T-helper 1 cell (primary cell): ENCODE measurements at places on chromosomes 2 and 18.

DNA sequence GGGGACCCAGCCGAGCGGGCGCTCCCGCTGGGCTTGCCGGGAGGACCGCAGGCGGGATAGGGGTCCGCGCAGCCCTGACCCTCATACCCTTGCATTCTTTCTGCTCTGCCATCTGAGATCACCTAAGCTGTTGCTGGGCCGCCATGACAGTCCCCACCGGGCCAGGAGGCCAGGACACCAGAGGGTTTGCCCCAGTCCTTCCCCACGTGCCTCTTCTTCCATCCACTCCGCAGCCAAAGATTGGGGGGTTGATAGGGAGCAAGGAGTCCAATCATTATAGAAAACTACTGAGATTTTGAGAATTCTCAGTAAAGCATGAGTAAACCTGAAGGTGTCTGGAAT is 453 bp upstream of the GRB14 start:
- no peak for DNase-seq

- no peak for DNase-seq
These were observed 62.2 kb downstream of the OSBPL6 start for GRCh38 chr2:178256382-178257042.

GRCh38 chr2:174180165-174180724 is 68.1 kb downstream of the OLA1 start:
- no peak for DNase-seq

GRCh38 chr18:69978732-69979715 is 31.4 kb upstream of the CD226 start:
- DNase-seq = no peak

GRCh38 chr2:12288048-12288447 is 428.7 kb upstream of the TRIB2 start:
- no peak for DNase-seq

DNA sequence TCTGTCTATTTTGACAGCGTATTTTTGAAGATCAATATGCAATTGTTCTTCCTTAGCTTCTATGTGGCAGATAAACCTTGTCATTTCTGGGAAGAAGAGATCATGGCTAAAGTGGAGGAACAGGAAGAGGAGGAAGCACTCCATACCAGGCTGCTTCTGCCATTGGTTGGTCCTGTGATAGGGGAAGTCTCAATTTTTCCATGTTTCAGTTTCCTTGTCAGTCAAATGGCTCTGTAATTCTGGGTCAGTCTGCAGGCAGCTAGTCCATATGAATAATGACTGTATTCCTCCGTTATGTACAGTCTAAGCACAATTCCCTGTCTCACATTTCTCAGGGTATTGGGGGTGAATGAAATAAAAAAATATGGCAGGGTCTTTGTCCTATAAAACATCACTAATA is 277.6 kb upstream of the CXCR4 start:
- no peak for DNase-seq

GRCh38 chr18:79459946-79460480 is 64.3 kb downstream of the NFATC1 start:
- DNase-seq = no peak

DNA sequence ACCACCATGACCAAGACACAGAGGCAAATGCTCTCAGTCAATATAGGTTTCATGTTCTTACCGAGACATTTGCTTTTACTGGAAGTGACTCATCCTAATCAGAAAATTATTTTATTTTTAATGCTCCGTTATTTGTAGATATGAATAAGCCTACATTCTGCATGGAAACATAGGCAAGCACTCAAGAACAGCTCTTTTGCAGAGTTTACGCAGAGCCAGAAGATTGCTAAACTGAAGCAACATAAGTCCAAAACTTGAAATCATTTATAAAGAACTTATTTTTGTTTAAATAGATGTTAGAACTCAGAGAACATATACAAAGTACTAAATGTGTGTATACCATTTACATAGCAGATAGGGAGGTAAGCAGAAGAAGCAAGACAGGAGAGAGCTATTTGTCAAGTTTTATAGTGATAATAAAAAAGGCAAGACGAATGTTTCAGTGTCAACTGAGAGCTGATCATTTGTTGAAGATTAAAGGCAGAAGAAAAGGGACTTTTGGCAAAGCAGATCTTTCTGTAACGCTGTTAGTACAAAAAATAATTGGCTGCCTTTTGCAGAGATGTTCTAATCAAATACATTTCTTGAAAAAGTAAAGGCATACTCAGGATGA is 12.4 kb upstream of the PPP1R1C start:
- DNase-seq = no peak

GRCh38 chr2:209424781-209425470 is 1.1 kb downstream of the MAP2 start:
- no peak for DNase-seq

GRCh38 chr2:224971214-224971613 is 71.1 kb downstream of the DOCK10 start:
- no peak for DNase-seq

- no peak for DNase-seq
These were observed 334.1 kb downstream of the RIT2 start for GRCh38 chr18:42781298-42781815.

DNA sequence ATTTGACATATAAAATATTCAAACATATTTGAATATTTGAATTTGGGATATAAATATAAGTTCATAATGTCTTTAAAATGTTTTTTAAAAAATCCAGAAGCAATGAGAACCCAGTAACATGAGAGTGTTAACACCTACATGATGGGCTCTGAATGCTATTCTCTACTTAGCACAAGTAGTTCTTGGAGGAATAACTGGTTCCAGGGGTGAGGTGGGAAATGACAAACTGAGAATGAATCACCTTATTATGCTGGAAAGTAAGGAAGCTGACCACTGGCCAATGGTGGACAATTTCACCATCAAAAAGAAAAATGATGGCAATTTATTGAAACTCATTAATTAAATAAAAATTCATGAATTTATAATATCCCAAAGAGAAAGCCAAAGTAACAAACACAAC is 79.6 kb upstream of the NABP1 start:
- no peak for DNase-seq

DNA sequence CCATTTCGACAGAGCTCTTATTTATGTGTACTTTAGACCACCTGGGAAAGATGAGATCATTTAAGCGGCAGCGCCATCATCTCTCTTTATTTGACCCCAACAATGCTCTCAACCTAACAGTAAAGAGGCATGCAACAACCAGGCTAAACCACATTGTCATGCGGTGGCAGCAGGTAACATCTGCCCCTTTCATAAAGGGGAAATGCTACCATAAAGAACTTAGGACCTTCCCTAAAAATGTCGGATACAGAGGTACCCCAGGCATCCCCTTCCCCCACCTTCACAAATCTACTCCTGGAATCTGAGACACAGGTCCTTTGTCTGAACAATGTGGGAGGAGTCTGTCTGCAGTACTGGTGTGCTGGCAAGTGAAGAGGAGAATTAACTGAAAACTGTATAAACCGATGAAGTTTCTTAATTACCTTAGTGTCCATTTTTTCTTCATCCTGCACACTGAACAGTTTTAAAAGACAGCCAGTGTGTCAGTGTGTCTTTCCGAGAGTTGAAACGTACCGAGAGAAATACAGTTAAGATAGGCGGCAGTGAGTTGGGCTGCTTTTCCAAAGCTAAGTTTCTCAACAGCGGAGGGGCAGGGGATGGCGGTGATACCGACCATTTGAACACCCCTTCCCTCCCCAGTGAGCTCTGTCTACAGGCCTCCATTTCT is 1.9 kb downstream of the MEX3C start:
- peak; percentile 55 for DNase-seq

DNA sequence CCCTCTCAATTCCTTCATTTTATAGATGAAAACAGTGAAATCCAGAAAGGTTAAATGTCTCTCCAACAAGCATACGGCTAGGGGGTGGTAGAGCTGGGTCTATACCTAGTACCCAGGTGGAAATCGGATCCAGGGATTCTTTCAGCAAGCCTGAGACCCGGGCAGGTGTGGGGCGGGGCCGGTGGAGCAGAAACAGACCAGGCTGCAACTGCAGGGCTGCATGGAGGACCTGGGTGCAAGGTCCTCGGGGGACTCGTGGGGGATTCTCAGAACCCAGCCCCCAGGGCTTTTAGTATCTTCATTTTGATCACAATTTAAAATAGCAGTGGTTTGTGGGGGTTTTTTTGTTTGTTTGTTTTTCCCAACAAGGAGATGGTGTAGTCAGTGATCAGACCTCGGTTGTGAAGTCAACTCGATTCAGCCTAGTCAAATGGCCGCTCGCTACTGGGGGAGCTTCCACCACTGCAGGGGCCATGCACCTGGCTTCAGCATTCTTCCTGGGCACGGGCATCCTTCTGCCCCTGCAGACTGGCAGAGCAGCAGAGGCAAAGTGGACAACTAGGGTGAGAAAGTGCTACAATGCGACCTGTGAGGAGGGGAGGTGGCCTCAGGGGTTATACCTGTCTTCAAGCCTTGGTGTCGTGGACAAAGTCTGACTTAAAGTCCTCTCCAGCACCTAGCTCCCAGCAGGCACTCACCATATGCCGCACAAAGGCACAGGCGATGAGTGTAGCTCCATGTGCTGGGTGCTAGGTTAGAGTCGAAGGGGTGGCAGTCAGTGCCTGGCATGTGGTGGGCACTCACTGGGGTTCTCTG is 46.3 kb downstream of the GORASP2 start:
- DNase-seq = no peak

GRCh38 chr18:40867459-40867858 is 1087.6 kb upstream of the PIK3C3 start:
- no peak for DNase-seq

DNA sequence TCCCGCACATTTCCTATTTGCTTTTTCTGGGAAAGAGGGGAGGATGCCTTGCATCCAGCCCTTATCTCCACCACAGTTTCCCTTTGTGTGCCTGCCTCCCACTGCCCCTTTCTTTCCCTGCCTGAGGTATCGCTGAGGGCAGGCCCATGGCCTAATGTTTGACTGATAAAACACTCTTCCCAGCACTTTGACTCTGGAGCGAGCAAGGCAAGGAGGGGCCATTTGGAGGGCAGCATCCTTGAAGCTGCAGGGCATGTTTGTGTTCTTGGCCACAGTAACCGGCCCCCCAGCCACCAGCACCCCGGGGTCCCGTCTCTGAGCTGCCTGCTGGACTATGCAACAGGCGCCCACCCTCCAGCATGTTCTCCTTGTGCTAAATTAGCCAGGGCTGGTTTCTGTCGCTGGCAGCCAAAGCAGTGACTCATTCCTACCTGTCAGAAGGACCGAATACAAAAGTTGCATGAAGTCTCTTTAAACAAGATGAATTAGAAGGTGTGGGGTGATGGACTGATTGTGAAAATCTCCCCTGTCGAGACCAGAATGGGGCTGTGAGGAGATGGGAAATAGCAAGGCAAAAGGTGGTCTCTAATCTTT is 50.7 kb downstream of the BCL2L11 start:
- DNase-seq = no peak

DNA sequence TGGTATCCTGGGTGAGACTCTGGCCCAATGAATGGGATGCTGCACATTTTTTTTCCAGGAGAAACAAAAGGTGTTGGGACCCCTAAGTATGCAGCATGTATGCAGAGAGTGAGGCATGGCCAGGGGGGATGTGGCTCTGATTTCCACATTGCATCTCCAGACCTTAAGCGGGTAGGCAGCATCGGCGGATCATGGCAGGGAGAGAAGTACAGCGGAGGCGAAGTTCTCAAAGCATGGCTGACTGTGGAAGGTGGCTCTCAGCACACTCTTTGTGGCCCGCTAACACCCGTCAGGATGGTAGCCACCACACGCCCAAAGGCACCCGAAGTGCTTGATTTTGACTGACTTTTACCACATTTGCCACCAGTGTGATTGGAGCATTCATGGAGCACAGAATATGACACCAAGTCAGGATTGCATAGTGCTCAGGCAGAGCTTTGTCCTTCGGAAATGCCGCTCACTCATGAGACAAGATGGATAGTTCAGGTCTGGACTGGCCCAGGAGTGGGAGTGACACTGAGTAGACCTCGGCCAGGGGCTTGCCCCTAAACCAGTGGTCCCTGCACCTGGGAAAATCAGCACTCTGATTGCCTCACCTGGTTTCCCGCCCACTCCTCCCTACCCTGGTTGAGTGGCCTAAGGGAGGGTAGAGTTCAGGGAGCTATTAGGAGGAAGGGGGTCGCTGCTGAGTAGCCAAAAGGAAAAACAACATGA is 14.2 kb downstream of the INPP4A start:
- DNase-seq = no peak

DNA sequence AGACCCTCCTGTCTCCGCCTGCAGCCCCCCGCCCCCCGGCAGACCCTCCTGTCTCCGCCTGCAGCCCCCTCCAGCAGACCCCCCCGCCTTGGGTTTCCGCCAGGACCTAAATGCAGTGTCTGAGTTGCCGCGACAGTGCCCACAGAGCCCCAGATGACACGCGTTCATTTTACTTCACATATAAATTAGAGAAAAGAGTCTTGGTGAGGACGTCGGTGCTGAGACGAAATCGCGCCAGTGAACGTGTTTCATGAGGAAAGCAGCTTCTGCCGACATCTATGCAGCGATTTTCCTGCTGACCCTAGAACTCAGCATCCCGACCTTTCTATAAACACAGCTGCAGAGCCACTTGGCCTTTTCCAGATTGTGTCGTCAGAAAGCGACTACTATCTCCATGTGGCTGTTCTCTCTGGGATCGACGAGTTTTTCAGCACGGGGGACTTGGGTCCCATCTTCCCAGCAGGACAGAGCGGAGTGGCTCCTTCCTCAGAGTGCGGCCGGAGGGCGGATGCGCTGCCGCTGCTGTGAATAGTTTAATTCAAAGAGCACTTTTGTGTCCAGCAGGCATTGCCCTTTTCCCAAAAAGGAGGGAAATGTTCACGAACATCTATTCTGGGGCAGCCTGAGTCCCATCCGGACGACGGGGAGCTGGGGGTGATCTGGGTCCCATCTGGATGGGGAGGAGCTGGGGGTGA is 136.7 kb downstream of the NFATC1 start:
- no peak for DNase-seq

DNA sequence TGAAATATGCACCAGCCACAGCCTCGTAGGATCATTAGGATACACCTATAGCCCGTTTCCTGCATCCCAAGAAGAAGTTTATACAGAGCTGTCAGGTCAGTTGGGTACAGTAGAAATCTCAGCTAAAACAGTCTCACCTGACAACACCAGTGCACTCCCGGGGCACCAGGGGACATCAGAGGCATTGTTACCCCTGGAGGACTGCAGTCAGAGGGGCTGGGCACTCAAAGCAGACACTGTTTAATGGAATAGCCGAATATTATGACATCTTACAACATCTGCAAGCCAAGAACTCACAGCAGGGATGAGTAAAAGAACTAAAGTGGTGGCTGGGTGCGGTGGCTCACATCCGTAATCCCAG is 93.0 kb upstream of the ID2 start:
- DNase-seq = no peak
